ENCODE measurements at places on chromosomes 2 and 18. TPM values are rescaled to one million over a fixed set of nuclear protein-coding genes. Genes with fewer than 3 reads are reported as not detected.

The CRIM1 gene
- total RNA-seq: 4.9 TPM

The WDR33 gene
- 64.0 TPM for total RNA-seq

The EVA1A gene
- 0.36 TPM for total RNA-seq

The LOXL3 gene
- total RNA-seq: 0.07 TPM

The TRIM54 gene
- 0.12 TPM for total RNA-seq

The SKOR2 gene
- total RNA-seq: not detected

The C2orf92 gene
- 8.3 TPM for total RNA-seq

The TLX2 gene
- 0.63 TPM for total RNA-seq

The TMX3 gene
- 53.6 TPM for total RNA-seq

The ASPRV1 gene
- total RNA-seq: 1.3 TPM

The ELOA2 gene
- not detected for total RNA-seq

The ABHD3 gene
- 44.3 TPM for total RNA-seq

The UGT1A8 gene
- not detected for total RNA-seq

The CCDC85A gene
- total RNA-seq: not detected

The CAPN14 gene
- not detected for total RNA-seq

The TBC1D8 gene
- 0.58 TPM for total RNA-seq

The MZT2A gene
- 265 TPM for total RNA-seq

The COLEC12 gene
- not detected for total RNA-seq

The DIPK1C gene
- not detected for total RNA-seq

The MAB21L4 gene
- total RNA-seq: not detected

The STEAP3 gene
- total RNA-seq: not detected

The NHEJ1 gene
- 16.7 TPM for total RNA-seq

The PTPN4 gene
- 68.1 TPM for total RNA-seq

The SMAD4 gene
- 94.6 TPM for total RNA-seq

The DNAJC5G gene
- not detected for total RNA-seq

The GPD2 gene
- 13.9 TPM for total RNA-seq

The UGT1A5 gene
- total RNA-seq: not detected

The SPRED2 gene
- 18.8 TPM for total RNA-seq

The C2orf78 gene
- not detected for total RNA-seq

The PLCD4 gene
- total RNA-seq: 0.29 TPM

The TSPYL6 gene
- not detected for total RNA-seq

The RSAD2 gene
- 12.9 TPM for total RNA-seq

The CFAP53 gene
- 0.36 TPM for total RNA-seq

The EFHD1 gene
- 7.1 TPM for total RNA-seq

The EPB41L3 gene
- 4.7 TPM for total RNA-seq

The SCYGR4 gene
- total RNA-seq: not detected

The PTPRN gene
- total RNA-seq: not detected

The CRYGC gene
- not detected for total RNA-seq

The FER1L5 gene
- not detected for total RNA-seq

The ZNF385B gene
- total RNA-seq: not detected

The HNMT gene
- total RNA-seq: not detected

The GALR1 gene
- not detected for total RNA-seq

The IL18RAP gene
- total RNA-seq: 5.8 TPM

The TEX261 gene
- total RNA-seq: 45.4 TPM
